Activated CD4-positive, alpha-beta T cell treated with anti-CD3 and anti-CD28 coated beads for 24 hours (primary cell): ENCODE measurements at places on chromosomes 2 and 18.

- DNase-seq, result no peak
These were observed 231.2 kb downstream of the AGAP1 start for GRCh38 chr2:235725016-235725489.

GRCh38 chr2:230219419-230220331, at the start of gene SP110:
TSS of gene SP110 (minus strand) at chr2:230219984. CDS start at chr2:230216927, 3,057 bp downstream.
- peak; percentile 59 for DNase-seq

DNA sequence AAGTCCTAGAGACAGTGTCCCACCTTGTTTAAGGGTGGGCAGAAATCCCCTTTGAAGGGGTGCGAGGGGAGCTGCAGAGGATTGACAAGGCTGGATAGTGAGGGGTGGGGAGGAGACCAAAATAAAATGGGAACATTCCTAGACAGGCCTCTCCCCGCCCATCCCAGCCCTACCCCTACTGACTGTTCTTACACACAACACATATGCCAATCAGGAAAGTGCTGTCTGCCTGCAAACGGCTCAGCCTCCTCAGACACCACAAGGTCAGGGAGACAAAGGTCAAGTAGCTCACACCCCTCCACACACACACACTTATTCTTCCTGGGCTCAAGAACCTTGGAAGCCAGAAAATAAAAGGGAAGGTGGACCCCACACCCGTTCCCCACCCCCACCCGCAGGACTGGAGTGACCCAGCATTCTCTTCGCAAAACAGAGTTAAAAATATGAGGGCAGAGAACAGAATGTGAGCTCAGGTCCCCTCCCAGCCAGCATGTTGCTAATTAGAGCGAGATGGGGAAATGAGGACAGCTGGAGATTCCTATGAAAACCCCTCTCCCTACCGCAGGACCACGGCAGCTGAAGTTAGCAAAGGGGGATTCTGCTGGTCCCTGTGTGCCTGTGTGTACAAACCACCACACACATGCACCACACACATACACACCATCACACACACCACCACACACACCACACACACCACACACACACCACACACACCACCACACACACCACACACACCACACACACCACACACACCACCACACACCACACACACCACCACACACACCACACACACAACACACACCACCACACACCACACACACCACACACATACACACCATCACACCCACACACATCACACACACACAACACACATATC, 197.8 kb downstream of the TNS1 start:
- no peak for DNase-seq

GRCh38 chr18:34787931-34788532, 77.9 kb downstream of the DTNA start:
- DNase-seq, result peak; percentile 7

GRCh38 chr2:162074632-162074895, 549 bp upstream of the DPP4 start:
- DNase-seq, result no peak

DNA sequence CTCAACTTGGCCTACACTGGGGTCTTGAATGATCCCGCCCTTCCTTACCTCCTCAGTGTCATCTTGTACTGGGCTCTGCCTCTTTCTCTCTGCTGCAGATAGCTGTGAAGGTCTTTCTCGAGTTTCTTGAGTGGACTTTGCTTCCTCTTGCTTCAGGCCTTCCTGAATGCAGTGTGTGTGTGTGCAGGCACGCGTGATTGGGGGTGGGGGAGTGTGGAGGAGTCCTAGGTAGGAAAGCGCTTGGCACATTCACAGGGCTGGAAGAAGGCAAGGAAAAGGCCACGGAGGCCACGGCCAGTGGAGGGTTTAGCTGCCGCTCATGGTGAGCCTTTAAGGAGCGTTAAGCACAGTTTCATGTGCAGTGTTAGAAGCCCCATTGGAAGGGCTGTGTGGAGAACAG, 5.5 kb downstream of the RALB start:
- no peak for DNase-seq

- DNase-seq, result no peak
These were observed 235.8 kb downstream of the MREG start for GRCh38 chr2:215777465-215778044.

GRCh38 chr18:21451851-21452250, 148.7 kb downstream of the ESCO1 start:
- no peak for DNase-seq

- no peak for DNase-seq
These were observed 202.3 kb upstream of the RAB6C start for GRCh38 chr2:129777146-129777545.

DNA sequence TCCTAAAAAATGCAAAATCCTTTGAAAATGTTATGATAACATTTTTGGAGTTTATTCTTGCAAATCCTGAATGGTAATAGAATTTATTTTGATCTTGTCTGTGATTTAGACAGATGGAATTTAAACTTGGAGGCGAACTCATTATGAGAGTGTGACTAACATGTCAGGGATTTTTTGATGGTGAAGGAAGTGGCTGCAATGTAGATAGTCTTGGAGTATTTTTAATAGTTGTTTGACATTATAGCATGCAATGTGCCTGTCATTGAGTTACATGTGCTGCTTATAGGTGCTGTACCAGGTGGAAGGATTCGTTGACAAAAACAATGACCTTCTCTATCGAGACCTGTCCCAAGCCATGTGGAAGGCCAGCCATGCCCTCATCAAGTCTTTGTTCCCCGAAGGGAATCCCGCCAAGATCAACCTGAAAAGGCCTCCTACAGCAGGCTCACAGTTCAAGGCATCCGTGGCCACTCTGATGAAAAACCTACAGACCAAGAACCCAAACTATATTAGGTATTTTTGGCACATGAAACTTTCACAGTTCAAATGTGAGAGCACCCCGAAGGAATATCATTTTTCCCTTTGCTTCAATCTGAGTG, 141.8 kb downstream of the MYO1B start:
- no peak for DNase-seq

GRCh38 chr2:143263066-143263625, 133.9 kb downstream of the ARHGAP15 start:
- DNase-seq, result no peak

- no peak for DNase-seq
These were observed 49.1 kb upstream of the CPO start for GRCh38 chr2:206890179-206890578.

GRCh38 chr2:113167962-113168340, 5.8 kb upstream of the PSD4 start:
- no peak for DNase-seq

GRCh38 chr2:134129900-134130537, 123.9 kb upstream of the MGAT5 start:
- no peak for DNase-seq

- no peak for DNase-seq
These were observed 43.0 kb downstream of the FIGN start for GRCh38 chr2:163692611-163693482.

- DNase-seq, result no peak
These were observed 7.0 kb upstream of the TMX3 start for GRCh38 chr18:68721681-68722583.

DNA sequence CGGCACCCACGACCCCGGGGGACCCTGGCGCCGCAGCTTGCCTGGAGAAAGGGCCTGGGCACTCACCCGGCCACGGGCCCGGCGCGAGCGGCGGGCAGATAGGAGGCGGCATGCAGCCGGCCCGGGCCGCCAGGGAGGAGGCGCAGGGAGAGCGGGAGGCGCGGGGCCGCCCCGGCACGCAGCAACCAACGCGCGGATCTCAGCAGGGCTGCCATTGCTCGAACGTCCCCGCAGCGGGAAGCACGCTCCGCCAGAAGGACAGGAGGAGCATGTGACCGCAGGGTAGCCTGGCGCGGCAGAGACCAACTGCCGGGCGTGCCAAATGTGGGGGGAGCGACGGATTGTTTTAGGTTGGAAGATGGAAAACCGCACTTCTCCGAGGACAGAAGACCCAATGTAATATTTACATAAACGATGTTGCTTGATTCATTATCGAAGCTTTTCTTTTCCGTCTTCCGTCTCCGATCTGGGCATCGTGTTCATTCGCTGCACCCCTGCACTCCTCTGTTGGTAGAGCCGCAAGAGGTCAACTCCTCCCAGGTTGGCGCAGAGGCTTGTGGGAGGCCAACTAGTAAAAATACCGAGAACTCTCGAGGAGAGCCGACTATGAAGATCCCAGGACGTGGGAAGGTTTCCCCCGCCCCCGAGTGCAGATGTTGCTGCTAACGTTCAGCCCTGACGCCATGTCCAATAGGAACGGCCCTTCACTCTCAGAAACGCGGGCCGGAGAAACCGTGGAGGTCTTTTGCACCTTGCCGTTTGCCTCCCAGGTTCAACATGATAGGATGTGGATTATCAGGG, at the start of gene LRPPRC:
LRPPRC (minus strand) TSS at position 257 of the 801 bp plus-strand sequence; CDS start at position 215, 42 bp downstream.
- DNase-seq, result peak; percentile 78

DNA sequence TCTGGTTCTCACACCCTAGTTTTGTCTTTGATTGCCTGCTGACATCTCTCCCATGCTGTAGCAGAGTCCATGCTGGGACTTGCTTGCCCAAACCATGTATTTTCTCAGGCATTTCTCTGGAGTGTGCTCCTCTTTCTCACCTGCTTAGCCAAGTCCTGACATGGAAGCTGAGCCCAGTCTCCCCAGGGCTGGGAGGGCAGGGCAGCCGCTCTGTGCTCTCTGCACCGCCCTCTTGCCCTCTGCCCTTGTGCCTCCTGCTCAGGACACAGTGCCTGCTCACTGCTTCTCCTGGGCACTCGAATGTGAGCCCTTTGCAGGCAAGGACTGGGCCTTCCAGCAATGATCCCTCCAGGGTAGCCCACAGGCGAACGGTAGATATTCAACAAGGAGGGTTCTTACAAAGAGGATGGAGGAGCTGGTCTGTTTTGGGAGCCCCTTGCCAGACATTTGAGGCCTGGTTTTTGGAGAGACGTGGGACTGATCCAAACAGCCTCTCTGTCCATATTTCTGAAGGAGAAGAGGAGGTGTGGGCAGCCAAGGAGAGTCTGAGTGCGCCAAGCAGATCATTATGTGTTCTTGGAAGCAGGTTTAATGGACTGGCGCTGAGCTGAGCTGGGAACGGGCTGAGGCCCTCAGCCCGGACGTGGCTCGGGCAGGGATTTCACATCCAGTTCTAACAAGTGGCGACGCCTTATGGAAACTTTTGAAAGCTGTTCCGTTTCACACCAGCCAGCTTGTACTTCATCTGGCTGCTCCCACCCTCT, 4.0 kb downstream of the SLC14A2 start:
- no peak for DNase-seq

- DNase-seq, result no peak
These were observed 450.4 kb upstream of the TCF4 start for GRCh38 chr18:56038171-56039030.

DNA sequence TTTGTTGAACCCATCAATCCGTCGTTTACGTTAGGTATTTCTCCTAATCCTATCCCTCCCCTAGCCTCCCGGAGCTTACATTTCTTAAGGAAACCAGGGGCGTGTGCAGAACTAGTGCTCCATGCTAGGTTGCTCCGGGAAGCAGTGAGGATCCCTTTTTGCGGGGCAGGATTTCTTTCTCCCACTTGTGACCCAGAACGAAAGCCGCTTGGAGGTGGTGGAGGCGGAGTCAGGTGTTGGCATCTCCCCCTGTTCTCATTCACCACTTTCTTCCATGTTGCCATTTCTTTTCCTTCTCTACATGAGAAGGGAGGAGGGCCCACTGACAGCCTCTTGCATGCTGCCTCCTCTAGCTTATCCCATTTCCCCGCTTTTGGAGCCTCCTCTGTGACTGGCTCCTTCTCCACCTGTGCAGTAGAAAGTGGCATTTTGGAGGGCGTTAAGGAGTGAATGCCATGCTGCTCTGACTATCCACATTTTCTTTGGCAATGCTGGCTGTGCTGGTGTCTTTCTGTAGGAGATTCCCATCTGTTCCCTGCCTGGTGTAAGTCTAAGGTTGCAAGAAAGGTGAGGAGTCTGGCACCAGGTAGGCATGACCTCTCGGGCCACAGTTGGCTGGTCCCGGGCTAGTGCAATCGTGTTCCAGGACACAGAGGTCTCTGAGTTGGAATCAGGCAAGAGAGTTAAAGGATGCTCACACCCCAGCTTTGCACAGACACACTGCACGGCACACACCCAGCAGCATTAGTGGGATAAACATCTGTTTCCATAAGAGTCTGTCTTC, 89.5 kb downstream of the ACKR3 start:
- no peak for DNase-seq

DNA sequence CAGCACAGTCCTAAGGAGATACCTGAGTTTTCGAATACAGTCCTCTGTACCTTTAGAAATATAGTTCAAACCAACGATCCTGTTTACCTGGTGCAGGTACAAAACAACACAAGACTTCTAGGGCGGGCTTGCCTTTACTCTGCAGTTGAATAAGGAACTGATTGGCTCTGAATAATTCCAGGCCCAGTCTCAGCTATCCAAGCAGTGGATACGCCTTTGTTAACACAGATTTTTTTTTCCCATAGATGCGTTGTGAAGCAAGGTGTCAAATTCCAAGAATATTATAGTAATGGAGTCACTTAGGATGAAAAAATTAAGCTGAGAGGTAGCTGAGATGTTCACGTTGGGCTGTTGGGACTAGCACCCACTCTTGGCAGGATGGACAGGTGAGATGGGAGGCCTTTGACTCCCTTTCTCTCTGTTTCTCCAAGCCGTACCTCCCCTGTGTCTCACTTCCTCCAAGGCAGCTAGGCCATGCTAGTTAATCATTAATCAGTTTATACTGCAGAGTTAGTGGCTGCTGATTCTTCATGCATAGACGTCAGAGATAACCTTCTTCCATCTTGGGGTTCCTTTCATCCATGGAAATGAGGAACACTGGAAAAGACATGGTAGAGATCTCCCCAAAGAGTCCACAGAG, 380.8 kb upstream of the ACVR2A start:
- no peak for DNase-seq

GRCh38 chr2:212538305-212539071, at the start of gene ERBB4:
TSS of gene ERBB4 (minus strand) at chr2:212538802. CDS start at chr2:212538530, 272 bp downstream.
- no peak for DNase-seq

GRCh38 chr2:102025016-102025501, 33.3 kb downstream of the IL1R2 start:
- DNase-seq, result no peak

- no peak for DNase-seq
These were observed 138.1 kb downstream of the SEPTIN10 start for GRCh38 chr2:109475531-109476210.

GRCh38 chr18:31814132-31814531, 53.5 kb upstream of the SLC25A52 start:
- DNase-seq, result no peak

DNA sequence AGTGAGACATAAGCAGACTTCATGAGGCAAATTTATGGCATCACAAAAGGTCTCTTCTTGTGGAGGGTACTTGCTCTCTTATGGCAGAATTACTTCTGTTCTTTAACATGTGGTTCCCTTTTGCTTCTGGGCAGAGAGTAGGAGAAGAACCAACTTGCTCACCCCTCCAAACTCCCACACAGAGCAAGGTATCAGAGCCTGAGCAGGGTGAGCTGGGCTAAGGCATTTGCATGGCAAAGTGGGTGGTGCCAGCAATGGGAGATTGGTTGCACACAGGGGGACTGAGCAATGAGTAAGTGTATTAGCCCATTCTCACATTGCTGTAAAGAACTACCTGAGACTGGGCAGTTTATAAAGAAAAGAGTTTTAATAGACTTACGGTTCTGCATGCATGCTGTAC, 64.2 kb upstream of the ITGB6 start:
- no peak for DNase-seq

DNA sequence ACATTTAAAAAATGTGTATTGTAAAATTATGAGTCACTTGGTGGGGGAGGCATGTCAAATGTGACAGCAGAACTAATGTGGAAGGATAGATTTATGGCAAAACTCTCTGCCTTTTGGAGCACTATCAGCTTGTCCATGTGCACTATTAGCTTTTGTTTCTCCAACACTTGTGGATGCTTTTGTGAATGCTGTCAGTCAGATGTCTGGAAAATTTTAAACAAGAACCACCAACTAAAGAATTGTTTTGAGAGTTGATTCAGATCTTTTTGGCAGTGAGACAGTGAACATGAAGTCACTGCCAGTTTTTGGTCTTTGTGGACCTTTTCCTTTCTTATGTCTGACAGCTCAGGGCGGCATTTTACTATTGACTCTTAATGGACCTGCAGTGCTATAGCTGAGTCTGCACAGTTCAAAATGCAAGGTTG, 72.4 kb downstream of the KIAA1328 start:
- no peak for DNase-seq
